ENCODE measurements at places on chromosomes 2 and 18.

GRCh38 chr2:238821391-238821790 is 26.5 kb upstream of the TWIST2 start:
- no peak for DNase-seq

- no peak for DNase-seq
Observed at GRCh38 chr2:205906419-205906818, 179.6 kb downstream of the INO80D start.

DNA sequence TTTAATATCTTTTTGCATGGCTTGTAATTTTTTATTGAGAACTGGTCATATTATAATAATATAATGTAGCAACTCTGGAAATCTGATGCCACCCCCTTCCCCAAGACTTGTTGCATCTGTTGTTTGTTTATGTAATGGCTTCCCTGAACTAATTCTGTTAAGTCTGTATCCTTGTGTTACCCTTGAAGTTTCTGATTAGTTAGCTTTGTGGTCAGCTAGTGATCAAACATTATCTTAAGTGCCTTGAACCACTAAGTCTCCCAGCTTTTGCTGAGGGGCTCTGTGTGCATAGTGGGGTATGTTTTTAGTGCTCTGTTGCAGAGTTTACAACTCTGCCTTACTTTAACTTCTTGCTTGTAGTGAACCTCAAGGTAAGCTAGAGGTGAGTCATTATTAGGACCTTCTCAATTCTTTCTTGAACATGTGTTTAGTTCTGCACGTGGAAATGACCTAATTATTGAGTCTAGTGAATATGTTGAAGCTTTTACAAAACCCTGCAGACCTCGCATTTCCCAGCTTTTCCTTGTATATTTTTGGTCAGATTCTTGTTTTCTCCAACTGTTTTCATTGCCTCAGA is 24.8 kb downstream of the SMCHD1 start:
- DNase-seq = no peak

DNA sequence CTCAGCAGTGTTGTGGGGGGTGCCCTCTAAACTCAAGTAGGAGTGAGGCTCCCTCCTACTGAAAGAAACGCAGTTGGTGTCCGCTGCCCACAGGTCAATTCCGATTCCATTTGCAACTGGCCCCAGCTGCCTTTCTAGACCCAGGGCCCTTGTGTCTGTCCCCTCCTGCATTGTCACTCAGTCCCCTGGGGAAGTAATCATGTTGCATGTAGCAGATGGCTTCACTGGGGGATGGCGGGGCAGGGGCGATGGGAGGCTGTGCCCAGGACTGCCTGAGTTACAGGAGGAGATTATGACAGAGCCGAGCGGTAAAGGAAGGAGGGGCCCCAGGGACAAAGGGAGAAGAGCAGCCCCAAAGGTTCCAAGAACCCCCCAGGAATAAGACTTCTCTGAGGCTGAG is 62.5 kb upstream of the SH3RF3 start:
- DNase-seq = no peak

DNA sequence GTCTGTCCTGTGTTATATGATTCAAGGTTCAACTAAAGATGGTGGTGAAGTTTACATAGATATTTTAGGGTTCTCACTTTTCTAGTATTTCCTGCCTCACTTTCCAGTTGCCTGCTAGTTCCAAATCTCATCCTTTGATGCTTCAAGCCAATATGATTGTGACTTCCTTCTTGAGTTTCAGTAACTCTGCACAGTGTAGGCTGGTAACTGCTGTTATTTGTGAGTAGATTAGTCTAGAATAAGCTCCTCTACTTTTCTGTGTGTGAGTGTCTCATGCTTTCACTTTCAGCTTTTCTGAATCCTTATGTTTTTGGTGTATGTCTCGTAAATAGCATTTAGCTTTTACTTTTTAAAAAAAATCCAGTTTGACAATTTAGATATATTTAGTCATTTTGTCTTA is 42.6 kb downstream of the GALNT1 start:
- no peak for DNase-seq

DNA sequence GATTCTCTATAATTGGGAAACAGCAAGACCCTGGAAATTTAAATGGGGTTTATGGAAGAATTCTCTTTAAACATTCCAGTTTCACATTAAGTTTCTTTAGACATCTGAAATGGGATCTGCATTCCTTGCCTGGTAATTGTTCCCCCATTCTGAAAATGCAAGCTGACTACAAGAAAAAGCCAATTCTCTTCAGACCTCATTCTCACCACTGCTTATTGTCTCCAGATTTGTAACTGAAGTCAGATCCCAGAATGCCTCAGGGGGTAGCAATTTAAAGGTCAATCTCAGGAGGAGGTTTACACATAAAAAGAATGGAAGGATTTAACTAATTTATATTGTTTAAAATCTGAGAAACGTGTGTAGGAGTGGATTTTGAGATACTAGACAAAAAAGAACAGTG is 41.2 kb downstream of the COL3A1 start:
- DNase-seq = no peak

DNA sequence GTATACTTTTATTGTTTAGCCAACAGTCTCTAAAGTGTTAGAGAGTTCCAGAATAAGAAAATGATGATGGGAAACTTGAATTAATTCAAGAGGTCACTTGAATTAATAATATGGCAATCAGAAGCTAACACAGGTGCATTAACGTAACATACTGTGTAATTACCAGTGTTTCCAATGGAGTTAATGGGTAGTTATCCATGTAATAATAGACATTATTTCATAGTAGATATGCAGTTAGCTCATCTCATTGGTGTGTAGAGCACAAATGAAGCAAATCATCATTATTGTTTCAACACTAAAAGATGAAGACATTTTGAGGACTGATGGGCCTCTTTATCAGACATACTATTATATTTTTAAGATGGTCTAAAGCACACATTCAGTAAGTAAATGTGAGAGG is 460.3 kb upstream of the HNRNPA3 start:
- no peak for DNase-seq

DNA sequence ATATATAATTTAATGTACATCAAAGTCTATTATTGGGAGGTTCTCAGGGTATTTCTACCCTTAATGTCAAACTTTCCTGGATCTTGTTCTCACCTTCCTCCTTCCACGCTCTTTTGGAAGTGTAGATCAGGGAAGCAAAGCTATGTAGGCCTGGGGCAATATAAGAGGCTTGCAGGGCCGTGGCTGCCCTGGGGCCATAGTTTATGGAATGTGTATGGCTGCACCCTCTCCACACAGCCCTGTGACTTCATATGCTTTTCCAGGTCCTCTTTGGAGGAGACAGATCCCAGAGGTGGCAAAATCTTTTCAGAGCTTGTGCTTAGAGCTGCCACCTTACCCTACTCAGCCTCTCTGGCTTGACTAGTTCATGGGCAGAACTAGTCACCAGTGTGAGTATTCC is 82.9 kb downstream of the PLB1 start:
- no peak for DNase-seq

DNA sequence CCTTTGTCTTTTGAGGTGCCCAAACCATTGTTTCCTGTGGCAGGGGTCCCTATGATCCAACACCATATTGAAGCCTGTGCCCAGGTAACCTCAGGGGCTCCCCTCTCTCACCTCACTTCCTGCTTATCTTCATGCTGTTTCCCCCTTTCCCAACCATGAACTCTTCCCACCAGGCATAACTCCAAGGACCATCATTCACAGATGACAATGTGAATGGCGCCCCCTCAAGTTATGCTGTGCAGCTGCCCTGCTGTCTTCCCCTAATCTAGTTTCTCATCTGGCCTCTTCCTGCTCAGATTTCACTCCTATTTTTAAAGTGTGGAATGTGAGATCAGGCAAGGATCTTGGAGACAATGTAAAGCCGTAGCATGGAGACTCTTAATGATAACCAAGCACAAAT is 1.4 kb downstream of the GMPPA start:
- no peak for DNase-seq

- no peak for DNase-seq
Observed at GRCh38 chr2:154449951-154450658, 248.4 kb upstream of the KCNJ3 start.

DNA sequence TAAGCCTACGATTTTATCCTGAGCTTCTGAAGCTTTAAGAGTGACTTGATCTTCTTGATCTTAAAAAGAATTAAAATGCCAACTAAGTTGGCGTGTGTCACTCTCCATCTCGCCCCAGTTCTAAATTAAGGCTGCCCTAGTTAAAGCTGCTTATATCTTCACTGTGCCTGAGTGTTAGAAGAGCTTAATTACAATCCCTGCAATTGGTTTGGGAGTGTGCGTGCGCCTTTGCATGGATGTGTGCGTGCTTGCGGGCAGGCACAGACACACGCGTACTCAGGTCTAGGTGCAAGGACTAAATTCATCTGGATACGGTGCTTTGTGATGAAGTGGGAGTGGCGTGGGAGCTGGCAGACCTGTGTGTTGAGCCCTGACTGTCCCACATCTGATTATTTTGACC is 201.5 kb downstream of the FAM210A start:
- DNase-seq = no peak

DNA sequence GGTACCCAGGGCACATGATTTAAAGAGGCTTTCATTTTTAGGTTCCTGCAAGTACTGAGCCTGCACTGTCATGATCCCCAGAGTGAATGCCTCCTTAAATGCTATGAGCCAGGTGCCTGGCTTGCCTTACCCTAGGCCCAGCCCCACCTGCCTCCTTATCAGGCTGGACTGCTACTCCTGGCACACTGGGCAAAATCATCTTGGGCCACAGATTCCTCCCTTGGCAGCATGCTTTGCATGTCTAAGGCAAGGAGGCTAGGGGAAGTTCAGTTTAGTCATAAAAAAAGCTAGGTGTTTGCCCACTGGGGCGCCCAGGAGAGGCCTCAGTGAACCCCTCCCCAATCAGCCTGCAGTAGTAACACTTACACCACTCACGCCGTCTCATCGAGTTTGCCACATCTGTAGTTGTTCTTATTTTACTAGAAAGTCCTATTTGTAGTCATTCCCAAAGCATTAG is 45.1 kb downstream of the LBH start:
- no peak for DNase-seq

GRCh38 chr18:79510046-79510685 is 114.4 kb downstream of the NFATC1 start:
- DNase-seq = no peak

- DNase-seq = no peak
Observed at GRCh38 chr18:58231930-58232329, 187.9 kb downstream of the NEDD4L start.

DNA sequence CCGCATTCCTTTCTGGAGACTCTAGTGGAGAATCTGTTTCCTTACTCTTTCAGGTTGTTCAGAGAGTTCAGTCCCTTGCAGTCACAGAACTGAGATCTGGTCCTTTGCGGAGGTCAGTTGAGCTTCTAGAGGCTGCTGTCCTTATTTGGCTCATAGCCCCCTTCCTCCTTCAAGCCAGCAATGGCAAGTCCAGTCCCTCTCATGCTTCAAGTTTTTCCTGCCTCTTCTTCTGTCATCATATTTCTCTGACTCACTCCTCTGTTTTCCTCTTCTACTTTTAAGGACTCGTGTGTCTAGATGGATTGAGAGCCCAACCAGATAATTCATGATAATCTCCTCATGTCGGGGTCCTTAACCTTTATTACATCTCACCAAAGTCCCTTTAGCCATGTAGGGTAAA is 173.5 kb upstream of the FOSL2 start:
- no peak for DNase-seq

DNA sequence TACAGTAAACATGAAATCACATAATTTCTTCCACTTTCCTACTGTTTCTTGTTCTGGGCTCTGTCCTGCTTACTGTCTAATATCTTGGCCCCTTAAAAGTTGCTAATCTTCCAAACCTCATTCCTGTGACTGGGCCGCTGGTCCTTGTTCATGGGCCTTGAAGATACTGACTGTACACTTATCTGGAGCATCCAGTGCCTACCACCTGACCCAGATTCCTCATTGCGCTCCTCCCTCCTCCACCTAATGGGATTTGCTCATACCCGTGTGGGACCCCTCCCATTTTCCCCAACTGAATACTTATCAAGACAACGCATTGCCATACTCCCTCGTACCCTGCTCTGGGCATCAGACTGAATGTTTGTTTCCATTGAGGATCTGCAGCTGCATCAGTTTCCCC is 6.1 kb upstream of the IL37 start:
- DNase-seq = no peak

DNA sequence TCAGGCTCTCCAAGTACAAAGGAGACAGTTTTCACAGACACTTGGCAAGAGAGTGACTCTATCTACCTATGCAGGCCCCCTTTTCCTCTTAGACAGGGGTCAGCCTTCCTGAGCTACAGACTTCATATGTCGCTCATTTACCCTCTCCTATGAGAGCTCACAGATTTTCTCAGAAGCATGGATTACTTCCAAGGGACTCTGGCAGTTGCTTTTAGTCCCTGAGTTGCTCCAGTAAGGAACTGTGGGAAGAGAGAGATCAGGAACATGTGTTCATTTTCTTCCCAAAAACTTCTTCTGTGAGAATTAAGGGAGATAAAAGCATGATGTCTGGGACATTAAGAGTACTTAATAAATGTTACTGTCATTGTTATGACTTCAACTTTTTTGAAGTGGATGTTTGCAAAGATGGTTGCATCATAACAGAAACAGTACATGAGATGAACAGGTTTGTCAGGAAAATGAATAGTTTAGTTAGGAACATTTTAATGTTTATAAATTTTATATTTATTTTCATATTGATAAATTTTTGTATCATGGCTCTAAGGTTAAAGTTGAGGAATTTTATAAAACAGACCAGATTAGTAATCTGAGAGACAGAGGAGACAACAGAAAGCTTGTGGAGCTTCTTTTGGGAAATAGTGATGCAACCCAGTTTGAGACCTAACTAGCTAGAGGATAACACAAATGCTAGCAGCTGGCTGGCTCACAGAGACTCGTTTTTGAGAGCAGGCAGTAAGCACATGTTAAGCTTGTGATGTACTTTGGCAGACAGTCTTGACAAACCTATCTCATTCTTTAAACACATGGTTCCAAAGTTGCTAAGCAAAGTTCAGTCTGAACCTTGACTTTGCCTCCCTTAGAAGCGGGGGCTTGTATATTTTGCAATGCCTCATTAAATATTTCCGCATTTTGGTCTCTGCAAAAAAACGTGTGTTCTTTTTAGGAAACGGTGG is 21.7 kb upstream of the UGP2 start:
- DNase-seq = no peak

DNA sequence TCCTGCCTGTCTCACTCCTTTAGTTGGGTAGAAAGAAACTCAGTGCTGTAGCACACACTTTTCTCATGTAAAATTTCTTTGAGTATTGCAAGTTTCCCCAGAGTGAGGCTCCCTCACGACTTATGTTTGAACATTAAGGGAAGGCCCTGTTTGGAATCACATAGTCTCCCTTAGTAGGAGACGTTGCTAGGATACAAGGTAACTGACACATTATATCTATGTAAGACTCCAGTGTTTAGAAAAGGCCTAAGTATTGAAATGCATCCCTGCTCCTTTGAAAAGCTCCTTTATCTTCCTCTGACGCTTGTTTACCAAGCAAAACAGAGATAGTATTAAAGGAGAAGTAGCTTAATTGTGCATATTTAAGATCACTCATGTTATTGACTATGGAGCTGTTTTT is 248.2 kb downstream of the PHLPP1 start:
- no peak for DNase-seq
